T-helper 17 cell (primary cell): ENCODE measurements at places on chromosomes 2 and 18. TPM values are rescaled to one million over a fixed set of nuclear protein-coding genes. Genes with fewer than 3 reads are reported as not detected.

The PLEK gene
- 18.0 TPM for total RNA-seq

The ZNF804A gene
- total RNA-seq: not detected

The TSPYL6 gene
- total RNA-seq: not detected

The UGT1A7 gene
- total RNA-seq: not detected

The PROC gene
- total RNA-seq: not detected

The CNRIP1 gene
- 0.17 TPM for total RNA-seq

- no peak for DNase-seq
- no peaks in the 10 kb centered on the region for H3K4me1 ChIP-seq
- no peak overlapping the region for H3K4me3 ChIP-seq
- H3K27me3 ChIP-seq: no peaks in the 10 kb centered on the region
These were observed 201.9 kb upstream of the SLC8A1 start for GRCh38 chr2:40653829-40654228.

- peak overlapping the region; percentile 75 for H3K4me3 ChIP-seq
- DNase-seq: no peak
- H3K27ac ChIP-seq: no peak overlapping the region
- peaks cover 39% of the 10 kb centered on the region for H3K4me1 ChIP-seq
These were observed 2.8 kb upstream of the LBX2 start for GRCh38 chr2:74502147-74502719.

DNA sequence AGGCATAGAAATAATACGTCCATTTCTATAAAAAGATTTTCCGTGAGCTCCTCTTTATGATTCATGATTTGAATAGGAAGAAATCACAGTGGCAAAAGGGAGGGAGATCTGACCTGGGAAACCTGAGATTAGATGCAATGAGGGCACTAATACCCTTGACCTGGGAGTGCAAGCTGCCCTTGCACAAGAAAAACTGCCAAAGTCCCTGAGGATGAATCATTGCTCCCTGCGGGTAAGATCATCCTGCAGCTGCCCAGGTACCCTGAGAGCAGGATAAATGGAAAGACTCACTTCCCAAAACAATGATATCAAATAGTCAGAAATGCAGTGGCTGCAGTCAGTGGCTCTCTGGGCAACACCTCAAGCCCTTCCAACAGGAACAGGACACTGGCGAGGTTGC is 11.6 kb downstream of the FHL2 start:
- no peak overlapping the region for H3K4me3 ChIP-seq
- H3K4me1 ChIP-seq: no peaks in the 10 kb centered on the region
- H3K27me3 ChIP-seq: peaks cover 8% of the 10 kb centered on the region
- no peak overlapping the region for H3K27ac ChIP-seq
- DNase-seq: no peak

GRCh38 chr2:138272524-138273195 is 228.9 kb upstream of the SPOPL start:
- H3K27ac ChIP-seq: no peak overlapping the region
- H3K36me3 ChIP-seq: no peaks in the 10 kb centered on the region
- no peak for DNase-seq
- H3K4me3 ChIP-seq: no peak overlapping the region
- H3K4me1 ChIP-seq: no peaks in the 10 kb centered on the region

DNA sequence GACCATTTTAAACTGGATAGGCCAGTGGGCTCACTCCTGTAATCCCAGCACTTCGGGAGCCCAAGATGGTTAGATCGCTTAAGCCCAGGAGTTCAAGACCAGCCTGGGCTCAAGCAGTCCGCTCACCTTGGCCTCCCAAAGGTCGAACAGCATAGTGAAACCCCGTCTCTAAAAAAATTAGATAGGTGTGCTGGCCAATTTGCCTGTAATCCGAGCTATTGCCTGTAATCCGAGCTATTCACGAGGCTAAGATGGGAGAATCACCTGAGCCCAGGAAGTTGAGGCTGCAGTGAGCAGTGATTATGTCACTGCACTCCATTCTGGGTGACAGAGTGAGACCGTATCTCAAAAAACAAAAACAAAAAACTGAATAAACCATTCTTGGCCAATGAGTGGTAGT is 52.6 kb upstream of the EMILIN2 start:
- H3K4me3 ChIP-seq: no peak overlapping the region
- no peaks in the 10 kb centered on the region for H3K27me3 ChIP-seq
- H3K36me3 ChIP-seq: peaks cover 3% of the 10 kb centered on the region
- H3K27ac ChIP-seq: no peak overlapping the region
- peaks cover 2% of the 10 kb centered on the region for H3K4me1 ChIP-seq
- DNase-seq: no peak

GRCh38 chr2:68452158-68452900 is 14.8 kb downstream of the FBXO48 start:
- peak overlapping the region; percentile 3 for H3K4me3 ChIP-seq
- H3K4me1 ChIP-seq: peaks cover 22% of the 10 kb centered on the region
- no peak for DNase-seq
- H3K36me3 ChIP-seq: peaks cover 3% of the 10 kb centered on the region

DNA sequence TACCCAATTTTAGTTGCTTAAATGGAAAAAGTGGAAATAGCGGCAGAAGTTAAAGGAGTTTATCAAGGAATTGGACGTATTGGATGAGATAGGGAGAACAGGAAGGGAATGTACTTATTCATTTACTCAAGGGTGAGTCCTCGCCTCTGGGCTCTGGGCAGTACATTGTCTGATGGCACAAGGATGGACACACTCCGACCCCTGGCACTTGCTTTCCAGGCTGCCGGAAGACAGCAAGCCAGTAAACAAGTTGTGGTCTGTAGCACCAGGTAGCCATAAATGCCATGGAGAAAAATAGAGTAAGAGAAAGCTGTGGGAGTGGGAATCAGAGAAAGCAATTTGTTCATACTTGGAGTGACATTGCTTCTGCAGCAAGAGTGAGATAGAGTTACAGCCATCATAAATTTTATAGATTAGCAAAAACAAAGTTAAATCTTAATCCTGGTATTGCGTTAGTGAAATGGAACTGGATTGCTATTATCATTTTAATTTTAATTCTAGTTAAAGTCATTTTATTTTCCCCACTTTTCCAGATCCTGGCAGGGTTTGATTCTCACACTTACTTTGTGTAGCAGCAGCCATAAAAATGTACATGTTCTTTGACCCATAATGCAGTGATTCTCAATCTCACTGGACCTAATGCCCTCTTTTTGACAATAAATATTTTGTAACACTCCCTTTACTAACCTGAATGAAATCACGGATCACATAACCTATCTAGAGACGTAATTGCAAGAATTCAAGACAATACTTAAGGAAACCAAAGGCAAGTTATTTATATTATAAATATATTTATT is 135.8 kb upstream of the BCL2L11 start:
- no peaks in the 10 kb centered on the region for H3K4me1 ChIP-seq
- no peak overlapping the region for H3K4me3 ChIP-seq
- DNase-seq: no peak
- H3K27me3 ChIP-seq: peaks cover 14% of the 10 kb centered on the region
- H3K36me3 ChIP-seq: no peaks in the 10 kb centered on the region
- H3K27ac ChIP-seq: no peak overlapping the region

DNA sequence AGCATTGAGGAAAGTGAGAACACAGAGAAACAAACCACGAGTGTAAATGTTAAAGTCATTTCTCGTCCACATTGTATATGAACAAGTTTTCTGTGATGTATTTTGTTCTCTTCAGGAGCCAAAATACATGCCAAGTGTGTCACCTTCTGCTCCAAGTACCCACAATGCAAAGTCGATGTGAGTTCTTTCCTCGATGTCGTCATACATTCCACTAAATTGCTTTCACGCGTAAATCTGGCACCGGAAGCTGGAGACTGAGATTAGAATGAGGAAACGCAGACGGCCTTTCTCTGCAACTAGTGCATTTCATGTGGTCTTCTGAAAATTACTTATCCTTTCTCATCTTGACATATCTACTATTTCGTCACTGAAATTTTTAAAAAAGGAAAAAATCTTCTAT is 118.5 kb upstream of the SALL3 start:
- peaks cover 39% of the 10 kb centered on the region for H3K27me3 ChIP-seq
- H3K4me3 ChIP-seq: no peak overlapping the region
- peaks cover 2% of the 10 kb centered on the region for H3K36me3 ChIP-seq

GRCh38 chr18:6204476-6204875 is 210.2 kb downstream of the L3MBTL4 start:
- H3K27me3 ChIP-seq: no peaks in the 10 kb centered on the region
- no peak overlapping the region for H3K4me3 ChIP-seq
- no peak overlapping the region for H3K27ac ChIP-seq
- DNase-seq: no peak
- no peaks in the 10 kb centered on the region for H3K36me3 ChIP-seq

DNA sequence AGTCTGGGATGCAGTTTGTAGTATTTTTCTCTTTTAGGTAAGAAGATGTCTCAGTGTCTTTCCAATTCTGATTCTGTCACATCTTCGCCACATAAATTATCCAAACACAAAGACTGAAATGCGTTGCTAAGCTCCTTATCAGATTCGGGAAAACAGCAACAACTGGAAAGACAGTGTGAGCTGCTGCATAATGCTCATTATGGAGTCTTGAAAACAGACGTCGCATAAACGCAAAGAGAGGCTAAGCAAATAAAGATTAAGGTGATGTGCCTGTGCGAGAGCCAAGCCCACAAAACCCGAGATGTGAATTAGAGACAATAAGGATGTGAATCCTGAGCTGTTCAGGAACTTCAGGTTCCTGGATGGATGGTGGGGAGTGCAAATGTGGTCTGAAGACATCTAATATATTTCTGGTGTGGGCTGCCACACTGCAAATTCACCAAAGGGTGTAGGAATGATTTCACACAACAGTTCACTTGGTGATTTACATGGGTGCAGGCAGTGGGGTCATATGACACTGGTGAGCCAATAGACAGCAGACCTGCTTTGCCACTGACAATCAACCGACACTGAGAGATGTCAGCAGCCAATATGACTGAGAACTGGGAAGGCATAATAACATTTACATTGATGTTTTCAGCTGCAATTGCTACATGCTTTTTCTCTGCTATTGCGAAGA is 195.8 kb downstream of the MTX2 start:
- no peaks in the 10 kb centered on the region for H3K36me3 ChIP-seq
- H3K4me1 ChIP-seq: no peaks in the 10 kb centered on the region
- H3K27ac ChIP-seq: no peak overlapping the region
- H3K27me3 ChIP-seq: peaks cover 81% of the 10 kb centered on the region

DNA sequence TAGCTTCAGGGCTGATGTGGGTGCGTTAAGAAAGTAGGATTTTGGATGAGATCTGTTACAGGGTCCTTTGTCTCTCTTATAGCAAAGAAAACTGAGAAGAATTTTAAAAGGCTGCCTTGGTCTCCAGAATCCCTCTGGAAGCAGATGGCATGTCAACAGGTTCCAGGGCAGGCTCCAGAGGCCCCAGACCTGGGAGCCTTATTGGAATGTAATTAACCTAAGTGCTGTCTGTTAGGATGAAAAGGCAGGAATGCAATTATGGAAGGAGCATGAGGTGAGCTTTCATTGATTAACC is 97.2 kb upstream of the PKDCC start:
- DNase-seq: no peak
- no peak overlapping the region for H3K27ac ChIP-seq
- H3K4me1 ChIP-seq: peaks cover 18% of the 10 kb centered on the region
- no peaks in the 10 kb centered on the region for H3K36me3 ChIP-seq

GRCh38 chr2:12935796-12936195 is 219.1 kb downstream of the TRIB2 start:
- no peak for DNase-seq
- H3K27me3 ChIP-seq: no peaks in the 10 kb centered on the region
- H3K4me3 ChIP-seq: no peak overlapping the region

DNA sequence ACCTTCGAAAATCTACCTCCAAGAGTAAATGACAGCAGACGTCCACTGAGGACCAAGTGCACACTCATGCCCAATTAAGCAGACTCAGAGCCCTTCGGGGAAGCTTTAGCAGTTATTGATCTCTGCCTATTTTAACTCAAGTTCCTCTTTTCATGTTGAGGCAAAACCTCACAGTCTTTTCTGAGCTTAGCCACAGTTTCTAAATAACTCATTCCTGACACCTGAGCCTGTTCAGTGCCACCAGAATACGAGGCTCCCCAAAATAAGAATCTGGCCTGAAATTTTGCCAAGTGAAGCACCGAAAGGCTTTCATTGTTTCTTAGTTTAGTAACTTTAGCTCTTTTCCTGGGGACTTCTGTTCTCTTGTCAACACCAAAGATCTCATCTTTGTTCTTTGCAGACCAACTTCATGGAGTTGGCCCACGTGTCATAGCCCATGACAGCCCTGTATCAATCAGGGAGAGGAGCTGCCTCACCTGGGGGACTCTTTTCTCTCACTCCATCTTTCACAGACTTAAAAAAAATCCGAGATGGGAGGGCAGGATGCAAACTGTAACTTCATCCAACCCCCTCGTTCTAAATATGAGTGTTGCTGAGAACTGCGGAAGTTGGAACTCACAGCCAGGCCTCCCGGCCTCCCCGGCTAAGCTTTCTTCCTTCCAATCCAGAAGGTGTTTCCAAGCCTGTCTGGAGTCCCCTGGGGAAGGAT is 22.2 kb downstream of the INPP5D start:
- H3K27me3 ChIP-seq: no peaks in the 10 kb centered on the region
- no peak for DNase-seq
- H3K4me1 ChIP-seq: peaks cover 78% of the 10 kb centered on the region
- H3K27ac ChIP-seq: peak overlapping the region; percentile 99

GRCh38 chr2:53129851-53130250 is 637.8 kb upstream of the CHAC2 start:
- peaks cover 3% of the 10 kb centered on the region for H3K36me3 ChIP-seq
- no peaks in the 10 kb centered on the region for H3K27me3 ChIP-seq
- H3K4me3 ChIP-seq: no peak overlapping the region
- no peak for DNase-seq

- H3K27ac ChIP-seq: no peak overlapping the region
- no peak overlapping the region for H3K4me3 ChIP-seq
- H3K4me1 ChIP-seq: no peaks in the 10 kb centered on the region
These were observed 81.9 kb upstream of the MYCN start for GRCh38 chr2:15858466-15858865.

- H3K27ac ChIP-seq: no peak overlapping the region
- no peak for DNase-seq
- no peak overlapping the region for H3K4me3 ChIP-seq
- H3K27me3 ChIP-seq: no peaks in the 10 kb centered on the region
These were observed 46.7 kb downstream of the FBXO48 start for GRCh38 chr2:68420254-68420910.

DNA sequence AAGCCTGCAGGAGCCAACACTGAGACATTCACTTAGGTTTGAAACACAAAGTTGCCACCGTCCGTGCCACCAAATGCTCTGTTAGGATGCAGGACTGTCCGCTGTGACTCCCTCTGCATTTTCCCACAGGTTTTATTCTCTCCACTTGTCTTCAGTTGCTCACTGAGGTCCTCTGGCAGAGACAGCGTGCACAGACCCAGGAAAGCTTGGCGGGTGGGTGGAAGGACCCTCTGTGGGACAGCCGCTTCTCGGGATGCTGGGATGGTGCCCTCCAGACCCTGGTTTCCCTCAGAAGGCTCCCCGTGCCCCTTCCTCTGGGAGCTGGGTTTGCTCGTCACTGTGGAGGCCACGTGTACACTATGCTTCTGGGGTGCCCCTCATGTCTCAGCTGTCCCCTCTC is 733.6 kb downstream of the GALR1 start:
- no peaks in the 10 kb centered on the region for H3K27me3 ChIP-seq
- no peak overlapping the region for H3K27ac ChIP-seq
- DNase-seq: no peak
- H3K36me3 ChIP-seq: peaks cover under 1% of the 10 kb centered on the region

- H3K27ac ChIP-seq: no peak overlapping the region
- no peaks in the 10 kb centered on the region for H3K4me1 ChIP-seq
- no peak overlapping the region for H3K4me3 ChIP-seq
- no peaks in the 10 kb centered on the region for H3K36me3 ChIP-seq
- no peak for DNase-seq
These were observed 96.7 kb downstream of the GAREM1 start for GRCh38 chr18:32373995-32374394.

- H3K4me3 ChIP-seq: no peak overlapping the region
- no peak overlapping the region for H3K27ac ChIP-seq
- H3K36me3 ChIP-seq: no peaks in the 10 kb centered on the region
- H3K4me1 ChIP-seq: peaks cover 3% of the 10 kb centered on the region
- H3K27me3 ChIP-seq: no peaks in the 10 kb centered on the region
These were observed 544.4 kb upstream of the TNP1 start for GRCh38 chr2:217404236-217404760.
